ELR (cell line): ENCODE measurements at places on chromosomes 6 and 20.
A peak's percentile ranks its signal among the peaks of the same experiment; 100 is the strongest.

DNA sequence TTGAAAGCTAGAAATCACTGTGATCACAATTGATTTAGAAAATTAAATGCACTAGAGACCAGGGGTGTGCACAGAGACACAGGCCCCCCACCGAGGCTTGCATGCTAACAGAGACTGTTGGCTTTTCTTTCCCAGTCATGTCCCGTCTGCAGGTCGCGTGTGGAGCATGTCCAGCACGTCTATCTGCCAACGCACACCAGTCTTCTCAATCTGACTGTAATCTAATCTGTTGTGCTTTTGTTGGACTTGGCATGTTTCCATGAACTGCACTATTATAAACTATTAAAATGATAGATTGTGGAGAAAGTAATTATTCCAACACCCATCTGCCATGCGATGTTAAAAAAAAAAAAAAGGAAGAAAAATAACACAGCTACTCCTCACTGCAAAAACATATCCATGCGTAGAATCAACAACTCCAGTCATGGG lies 17.7 kb downstream of the MYLIP start:
- DNase-seq: no peak

DNA sequence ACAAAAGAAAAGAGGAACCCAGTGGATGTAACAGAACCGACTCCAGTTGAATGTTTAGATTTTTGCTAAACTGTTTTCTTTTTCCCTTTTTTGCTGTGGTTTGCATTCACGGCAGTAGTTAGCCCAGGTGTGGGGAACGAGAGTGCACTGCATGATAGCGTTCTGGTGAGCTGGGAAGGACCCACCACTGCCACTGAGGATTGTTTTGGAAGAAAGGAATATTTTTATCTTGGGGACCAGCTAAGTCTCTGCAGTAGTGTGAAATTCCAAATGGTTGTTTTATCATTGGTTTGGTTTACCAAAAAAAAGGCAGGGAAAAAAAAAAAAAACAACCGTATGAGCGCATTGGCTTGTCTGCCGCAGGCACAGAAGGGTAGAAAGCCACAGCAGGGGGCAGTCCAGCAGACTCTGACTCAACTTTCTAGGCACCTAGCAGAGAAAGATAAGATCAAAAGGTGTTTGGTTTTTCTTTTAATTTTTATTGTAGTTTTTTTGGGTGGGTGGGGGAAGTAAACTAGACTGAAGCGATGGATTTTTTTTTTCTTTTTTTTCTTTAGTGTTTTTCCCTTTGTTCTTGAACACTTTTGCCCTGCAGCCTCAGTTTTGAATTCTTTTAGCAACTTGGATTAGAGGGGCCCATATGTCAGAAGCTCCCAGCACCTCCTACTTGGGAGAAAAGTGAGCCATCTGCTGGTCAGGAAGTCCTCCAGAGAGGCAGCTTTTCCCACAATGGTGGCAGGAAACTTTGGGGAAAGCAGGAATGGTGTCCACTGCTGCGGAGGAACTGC lies 13.5 kb upstream of the RAB5IF start:
- DNase-seq: peak; percentile 66

GRCh38 chr6:136236466-136237293 lies 13.4 kb downstream of the MTFR2 start:
- DNase-seq: no peak

DNA sequence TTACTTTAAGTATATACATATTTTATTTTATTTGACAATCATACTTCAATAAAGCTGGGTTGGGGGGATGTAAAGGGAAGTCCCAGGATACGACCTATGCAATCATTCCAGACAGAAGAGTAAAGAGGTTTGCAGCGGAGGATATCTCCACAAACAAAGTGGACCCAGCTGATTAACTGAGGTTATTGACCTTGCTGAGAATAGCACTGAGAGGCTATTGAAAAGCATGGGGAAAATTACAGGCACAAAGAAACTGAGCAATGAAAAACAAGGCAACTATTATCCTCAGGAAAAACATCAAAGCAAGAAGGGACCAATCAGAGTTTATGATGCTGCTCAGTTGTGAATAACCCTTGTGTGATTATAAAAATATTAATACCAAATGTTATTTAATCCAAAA lies 32.6 kb downstream of the SERPINB1 start:
- no peak for DNase-seq

DNA sequence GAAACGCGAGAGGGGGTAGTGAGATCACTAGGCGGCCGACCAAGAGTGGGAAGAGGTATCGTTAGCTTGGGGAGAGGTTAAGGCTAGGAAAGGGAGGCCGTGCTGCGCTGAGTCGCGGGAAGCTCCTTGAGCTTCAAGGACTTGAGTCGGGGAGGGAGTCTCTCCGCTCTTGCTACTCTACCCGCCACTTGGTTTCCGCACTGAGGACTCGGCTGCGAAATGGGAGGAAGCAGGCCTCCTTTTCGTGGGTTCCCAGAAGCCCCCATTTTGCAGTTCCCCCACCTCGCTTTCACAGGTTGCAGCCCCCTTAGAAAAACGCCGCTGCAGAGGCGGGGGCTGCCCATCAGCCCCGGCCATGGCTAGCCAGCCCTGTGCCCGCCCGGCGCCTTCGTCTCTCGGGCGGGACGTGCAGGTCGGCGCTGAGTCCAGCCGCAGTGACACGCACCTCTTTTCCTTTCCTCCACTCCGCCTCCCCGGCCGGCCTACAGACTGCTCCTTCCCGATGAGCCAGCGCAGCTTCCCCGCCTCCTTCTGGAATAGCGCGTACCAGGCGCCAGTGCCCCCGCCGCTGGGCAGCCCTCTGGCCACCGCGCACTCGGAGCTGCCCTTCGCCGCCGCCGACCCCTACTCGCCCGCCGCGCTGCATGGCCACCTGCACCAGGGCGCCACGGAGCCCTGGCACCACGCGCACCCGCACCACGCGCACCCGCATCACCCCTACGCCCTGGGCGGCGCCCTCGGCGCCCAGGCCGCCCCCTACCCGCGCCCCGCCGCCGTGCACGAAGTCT lies 4.9 kb downstream of the VGLL2 start:
- peak; percentile 14 for DNase-seq

DNA sequence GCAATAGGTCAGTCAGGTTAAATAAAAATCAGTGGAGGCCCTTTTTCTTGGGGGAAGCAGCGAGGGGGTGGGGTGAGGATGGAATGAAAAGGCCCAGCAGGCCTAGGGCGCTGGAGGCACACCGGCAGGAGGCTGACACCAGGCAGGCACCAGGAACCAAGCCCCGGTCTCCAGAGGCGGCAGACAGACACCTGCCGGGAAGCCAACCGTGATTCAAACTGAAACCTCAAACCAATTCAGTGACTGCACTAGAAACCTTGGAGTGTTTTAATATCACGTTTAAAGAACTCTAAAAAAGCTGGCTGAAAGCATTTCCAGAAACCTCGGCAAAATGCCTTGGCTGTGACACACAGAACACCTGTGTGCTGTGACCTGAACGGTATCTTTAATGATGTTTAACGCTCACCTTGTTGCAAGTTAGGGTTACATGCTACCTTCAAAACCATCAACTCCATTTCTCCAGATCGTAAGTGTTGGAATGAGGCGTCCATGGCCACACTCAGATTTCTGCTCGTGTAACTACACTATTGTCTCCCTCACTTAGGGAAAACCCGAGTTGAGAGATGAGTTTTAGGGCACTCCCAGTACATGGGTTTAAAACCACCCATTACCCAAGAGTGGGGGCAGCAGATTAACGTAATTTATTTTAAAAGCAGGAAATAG lies 27.2 kb downstream of the DIDO1 start:
- DNase-seq: no peak

DNA sequence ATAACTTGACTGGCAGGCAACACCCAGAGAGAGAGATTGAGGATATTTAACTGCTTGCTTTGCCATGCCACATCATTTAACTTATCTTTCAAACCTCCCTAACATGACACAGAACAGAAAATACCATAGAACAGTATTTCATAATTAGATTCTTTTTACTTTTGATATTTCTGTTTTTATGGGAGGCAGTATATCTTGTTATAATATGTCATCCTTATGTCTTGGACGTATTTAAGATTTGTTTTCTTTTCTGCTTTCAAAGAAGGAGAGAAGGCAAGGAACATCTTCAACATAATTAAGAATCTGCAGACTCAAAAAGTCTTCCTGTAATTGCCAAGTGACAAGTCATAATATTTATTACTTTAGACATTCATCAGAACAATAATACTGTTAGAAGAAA lies 1283.7 kb downstream of the GRIK2 start:
- no peak for DNase-seq

GRCh38 chr6:3610206-3610605 lies 141.3 kb downstream of the PXDC1 start:
- DNase-seq: peak; percentile 70

GRCh38 chr6:5744497-5744896 lies 262.2 kb downstream of the NRN1 start:
- no peak for DNase-seq

GRCh38 chr6:170206851-170207431 lies 83.9 kb downstream of the DLL1 start:
- DNase-seq: no peak

- no peak for DNase-seq
Measured at GRCh38 chr6:103570431-103570830, 1289.3 kb downstream of the HACE1 start.

- DNase-seq: no peak
Measured at GRCh38 chr20:62448038-62448437, 20.7 kb upstream of the RBBP8NL start.

DNA sequence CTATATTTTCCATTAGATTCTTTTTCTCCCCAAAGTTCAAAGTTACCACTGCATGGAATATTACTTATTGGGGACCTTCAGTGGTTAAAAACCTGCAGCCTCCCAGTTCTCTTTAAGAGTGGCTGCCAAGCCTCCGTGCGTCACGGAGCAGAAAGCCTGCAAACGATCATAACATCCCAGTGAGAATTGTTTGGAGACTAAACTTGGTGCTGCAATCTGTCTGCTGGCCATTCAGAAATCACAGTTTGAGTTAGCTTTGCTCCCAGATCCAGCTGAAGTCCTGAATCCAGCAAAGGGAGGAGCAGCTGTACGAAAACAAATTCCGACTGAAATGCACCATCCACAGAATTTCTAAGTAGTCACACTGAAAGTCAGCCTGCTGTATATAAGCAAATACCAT lies 213.5 kb upstream of the PDE10A start:
- no peak for DNase-seq

DNA sequence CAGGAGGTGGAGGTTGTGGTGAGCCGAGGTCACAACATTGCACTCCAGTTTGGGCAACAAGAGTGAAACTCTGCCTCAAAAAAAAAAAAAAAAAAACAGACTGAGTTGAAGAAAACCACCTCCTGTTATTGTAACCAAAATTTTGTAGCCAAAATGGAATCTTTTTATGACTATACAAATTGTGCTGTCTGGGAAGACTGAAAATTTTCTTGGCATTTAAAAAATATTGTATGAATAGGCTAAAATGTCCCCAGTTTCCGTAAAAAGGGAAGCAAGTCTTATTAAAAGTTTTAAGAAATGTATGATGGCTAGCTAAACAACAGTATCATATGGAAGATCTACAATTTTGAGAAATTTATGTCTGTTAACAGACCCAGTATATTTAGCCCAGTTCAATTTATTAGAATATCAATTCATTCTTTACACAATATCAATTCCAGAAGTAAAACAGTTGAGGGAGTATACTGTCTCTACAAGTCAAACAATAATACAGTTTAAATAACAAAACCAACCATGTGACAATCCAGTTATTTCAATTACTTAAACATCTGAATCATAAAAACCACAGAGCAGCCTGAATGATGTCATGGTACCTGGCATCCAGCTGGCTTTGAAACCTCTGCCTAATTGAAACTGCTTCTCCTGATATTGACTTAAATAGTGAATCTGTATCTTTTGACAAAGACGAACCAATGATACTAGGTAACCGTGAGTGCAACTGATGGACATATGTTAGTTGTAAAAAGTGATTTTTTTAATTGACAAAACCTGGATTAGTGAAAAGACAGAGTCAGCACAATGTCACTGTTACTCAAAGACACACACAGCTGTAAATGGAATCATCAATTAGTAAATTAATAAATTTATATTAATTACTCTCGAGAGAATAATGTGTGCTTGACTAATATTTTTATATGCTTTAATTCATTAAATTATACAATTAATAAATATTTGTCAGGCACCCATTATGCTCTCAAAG lies 166.6 kb upstream of the MARCKS start:
- DNase-seq: peak; percentile 89

- DNase-seq: no peak
Measured at GRCh38 chr6:169315830-169316614, 62.4 kb upstream of the THBS2 start.

GRCh38 chr6:25418454-25419052 lies 139.4 kb downstream of the CARMIL1 start:
- DNase-seq: no peak

DNA sequence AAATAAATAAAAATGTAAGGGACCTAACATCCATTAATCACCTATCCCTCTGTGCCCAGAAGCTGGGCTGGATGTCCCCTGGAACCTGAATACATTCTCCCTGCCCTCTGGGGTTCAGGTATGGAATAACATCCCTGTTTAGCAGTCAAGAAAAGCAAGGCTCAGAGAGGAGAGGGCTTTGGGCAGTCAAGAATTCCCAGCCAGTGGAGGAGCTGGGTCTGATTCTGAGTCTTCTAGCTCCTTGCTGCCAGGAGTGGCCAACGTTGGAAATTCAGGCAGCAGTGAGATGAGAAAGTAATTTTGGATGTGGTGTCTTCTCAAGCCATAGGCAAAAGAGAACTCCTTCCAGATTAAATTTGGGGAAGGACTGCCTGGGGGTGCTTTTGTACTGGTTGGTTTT lies 42.6 kb upstream of the ZNFX1 start:
- peak; percentile 74 for DNase-seq

- peak; percentile 9 for DNase-seq
Measured at GRCh38 chr6:8017276-8017701, 46.9 kb downstream of the BLOC1S5 start.

- DNase-seq: no peak
Measured at GRCh38 chr6:56062836-56063235, 184.5 kb downstream of the COL21A1 start.

- DNase-seq: no peak
Measured at GRCh38 chr20:36825385-36826104, 50.4 kb upstream of the TLDC2 start.

DNA sequence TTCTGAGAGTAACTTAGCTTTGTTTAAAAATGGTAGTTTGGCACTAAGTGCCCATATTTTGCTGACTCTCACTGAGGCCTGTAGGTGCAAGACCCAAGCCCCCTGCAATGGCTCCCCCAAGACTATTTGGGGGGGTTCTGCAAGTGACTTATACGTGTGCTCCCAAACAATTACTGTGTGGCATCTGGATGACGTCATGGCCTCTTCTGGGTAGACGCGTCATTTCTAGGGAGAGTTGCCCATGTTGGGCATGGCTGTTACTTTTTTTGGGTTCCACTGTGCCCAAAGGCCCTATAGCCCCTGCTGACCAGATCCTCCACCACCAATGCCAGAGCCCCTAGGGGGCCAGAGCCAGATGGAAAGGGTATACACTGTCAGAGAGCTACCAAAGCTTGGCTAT lies 110.3 kb upstream of the MYLIP start:
- no peak for DNase-seq

GRCh38 chr6:158759966-158760617 lies 59.1 kb downstream of the EZR start:
- no peak for DNase-seq

- no peak for DNase-seq
Measured at GRCh38 chr6:81638366-81638765, 114.1 kb downstream of the TENT5A start.
